Activated CD4-positive, alpha-beta memory T cell treated with anti-CD3 and anti-CD28 coated beads for 36 hours (primary cell): ENCODE measurements at places on chromosomes 11 and 22. TPM values are rescaled to one million over a fixed set of nuclear protein-coding genes. Genes with fewer than 3 reads are reported as not detected.

- H3K4me3 ChIP-seq: no peak overlapping the region
- peaks cover 8% of the 10 kb centered on the region for H3K36me3 ChIP-seq
- peaks cover 3% of the 10 kb centered on the region for H3K4me1 ChIP-seq
- no peak for DNase-seq
- no peaks in the 10 kb centered on the region for H3K27me3 ChIP-seq
These were observed 139.0 kb downstream of the FCHSD2 start for GRCh38 chr11:73003088-73003487.

The APLNR gene
- total RNA-seq: not detected

- DNase-seq: no peak
- no peak overlapping the region for H3K27ac ChIP-seq
- H3K27me3 ChIP-seq: no peaks in the 10 kb centered on the region
These were observed 65.0 kb upstream of the POU2AF1 start for GRCh38 chr11:111444040-111444439.

GRCh38 chr22:30421695-30422480 is 3.7 kb upstream of the MTFP1 start:
- peaks cover 31% of the 10 kb centered on the region for H3K36me3 ChIP-seq
- H3K4me1 ChIP-seq: peaks cover 52% of the 10 kb centered on the region
- no peaks in the 10 kb centered on the region for H3K27me3 ChIP-seq
- peak overlapping the region; percentile 95 for H3K27ac ChIP-seq
- DNase-seq: peak; percentile 43
- peak overlapping the region; percentile 90 for H3K4me3 ChIP-seq

The SYCE3 gene
- total RNA-seq: 1.0 TPM

DNA sequence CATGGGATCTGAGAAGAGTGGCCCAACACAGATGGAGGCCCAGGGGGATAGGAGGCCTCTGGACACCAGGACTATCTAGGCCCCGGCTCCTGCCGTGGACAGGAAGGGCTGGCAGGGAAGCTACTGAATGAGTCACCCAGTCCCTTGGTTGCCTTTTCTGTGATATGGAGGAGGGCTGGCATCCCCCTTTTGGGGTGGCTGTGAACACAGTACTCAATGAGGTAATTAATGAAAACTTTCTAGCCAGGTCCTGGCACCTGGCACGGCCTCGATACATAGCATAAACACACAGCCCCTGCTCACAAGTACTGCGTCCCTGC is 163.2 kb downstream of the CHST1 start:
- H3K4me1 ChIP-seq: no peaks in the 10 kb centered on the region
- no peak overlapping the region for H3K4me3 ChIP-seq
- H3K36me3 ChIP-seq: no peaks in the 10 kb centered on the region
- no peak for DNase-seq
- H3K27me3 ChIP-seq: peaks cover 15% of the 10 kb centered on the region
- H3K27ac ChIP-seq: no peak overlapping the region

DNA sequence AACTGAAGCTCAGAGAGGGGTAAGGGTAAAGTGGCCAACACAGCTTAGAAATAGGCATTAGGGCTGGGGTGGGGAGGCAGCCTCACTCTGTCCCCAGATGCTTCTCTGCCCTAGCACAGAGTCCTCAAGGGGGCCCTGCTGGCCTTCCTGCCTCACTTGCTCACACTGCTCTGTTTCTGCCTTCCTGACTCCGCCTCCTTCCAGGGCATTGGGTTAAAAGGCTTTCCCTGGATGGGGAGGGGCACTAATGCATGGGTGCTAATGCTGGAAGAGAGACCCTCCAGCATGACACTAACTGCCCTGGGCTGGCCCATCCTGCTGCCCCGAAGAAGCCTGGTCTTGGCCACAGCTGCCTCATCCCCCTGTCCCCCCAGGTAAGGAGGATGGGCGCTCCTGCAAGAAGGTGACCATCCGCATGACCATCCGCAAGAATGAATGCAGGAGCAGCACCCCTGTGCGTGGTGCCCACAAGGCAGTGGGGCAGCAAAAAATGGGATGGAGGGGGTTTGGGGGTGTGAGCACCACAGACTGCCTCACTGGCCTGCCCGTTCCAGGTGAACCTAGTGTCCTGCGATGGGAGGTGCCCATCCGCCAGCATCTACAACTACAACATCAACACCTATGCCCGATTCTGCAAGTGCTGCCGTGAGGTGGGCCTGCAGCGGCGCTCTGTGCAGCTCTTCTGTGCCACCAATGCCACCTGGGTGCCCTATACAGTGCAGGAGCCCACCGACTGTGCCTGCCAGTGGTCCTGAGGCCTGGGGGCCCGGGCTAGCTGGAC is 74.0 kb upstream of the MYOD1 start:
- H3K27ac ChIP-seq: no peak overlapping the region
- no peak overlapping the region for H3K4me3 ChIP-seq
- no peaks in the 10 kb centered on the region for H3K4me1 ChIP-seq
- H3K27me3 ChIP-seq: peaks cover 19% of the 10 kb centered on the region
- DNase-seq: no peak

DNA sequence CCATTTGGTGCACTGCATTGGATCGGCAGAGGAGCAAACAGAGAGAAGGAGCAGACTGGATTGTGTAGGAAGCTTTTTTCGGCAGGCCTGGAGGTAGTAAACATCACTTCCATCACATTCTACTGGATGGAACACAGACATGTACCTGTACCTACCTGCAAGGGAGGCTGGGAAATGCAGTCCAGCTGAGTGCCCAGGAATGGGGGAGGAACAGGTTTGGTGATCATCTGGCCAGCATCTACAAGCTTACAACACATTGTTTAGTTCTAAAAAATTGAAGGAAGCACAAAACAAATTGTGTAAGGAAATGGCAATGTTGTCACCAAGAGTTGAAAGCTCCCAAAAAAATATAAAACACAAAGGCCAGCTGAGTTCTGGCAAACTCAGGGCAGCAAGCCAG is 19.1 kb downstream of the SMIM38 start:
- no peaks in the 10 kb centered on the region for H3K4me1 ChIP-seq
- no peak overlapping the region for H3K27ac ChIP-seq
- H3K27me3 ChIP-seq: peaks cover 2% of the 10 kb centered on the region
- no peak overlapping the region for H3K4me3 ChIP-seq
- peaks cover 2% of the 10 kb centered on the region for H3K36me3 ChIP-seq

DNA sequence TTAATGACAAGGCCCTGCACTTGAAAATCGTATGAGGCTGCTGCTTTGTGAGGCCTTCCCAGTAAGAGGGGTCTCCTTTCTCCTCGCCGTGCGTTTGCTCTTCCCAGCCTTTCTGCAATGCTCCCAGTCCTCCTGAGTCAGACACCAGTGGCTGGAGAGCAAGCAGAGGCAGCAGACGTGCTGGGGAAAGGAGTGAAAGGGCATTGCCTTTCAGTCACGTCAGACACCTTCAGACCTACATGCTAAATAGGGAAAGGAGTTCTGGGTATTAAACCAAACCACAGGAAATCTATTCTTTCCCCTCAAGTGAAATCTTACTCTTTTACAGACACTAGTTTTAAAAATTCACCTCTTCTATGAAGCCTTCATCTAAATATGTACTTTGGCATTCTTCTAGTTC is 274.8 kb downstream of the NTM start:
- H3K4me3 ChIP-seq: no peak overlapping the region
- H3K27me3 ChIP-seq: no peaks in the 10 kb centered on the region
- H3K36me3 ChIP-seq: no peaks in the 10 kb centered on the region
- no peaks in the 10 kb centered on the region for H3K4me1 ChIP-seq
- no peak for DNase-seq

- peaks cover 16% of the 10 kb centered on the region for H3K4me1 ChIP-seq
- H3K27ac ChIP-seq: no peak overlapping the region
- H3K27me3 ChIP-seq: no peaks in the 10 kb centered on the region
- DNase-seq: no peak
- H3K4me3 ChIP-seq: no peak overlapping the region
These were observed 5.3 kb downstream of the HARBI1 start for GRCh38 chr11:46611526-46612304.

GRCh38 chr11:44628730-44629700 is 63.6 kb downstream of the CD82 start:
- no peak overlapping the region for H3K27ac ChIP-seq
- H3K4me3 ChIP-seq: no peak overlapping the region
- peaks cover 5% of the 10 kb centered on the region for H3K36me3 ChIP-seq
- peaks cover 11% of the 10 kb centered on the region for H3K4me1 ChIP-seq

DNA sequence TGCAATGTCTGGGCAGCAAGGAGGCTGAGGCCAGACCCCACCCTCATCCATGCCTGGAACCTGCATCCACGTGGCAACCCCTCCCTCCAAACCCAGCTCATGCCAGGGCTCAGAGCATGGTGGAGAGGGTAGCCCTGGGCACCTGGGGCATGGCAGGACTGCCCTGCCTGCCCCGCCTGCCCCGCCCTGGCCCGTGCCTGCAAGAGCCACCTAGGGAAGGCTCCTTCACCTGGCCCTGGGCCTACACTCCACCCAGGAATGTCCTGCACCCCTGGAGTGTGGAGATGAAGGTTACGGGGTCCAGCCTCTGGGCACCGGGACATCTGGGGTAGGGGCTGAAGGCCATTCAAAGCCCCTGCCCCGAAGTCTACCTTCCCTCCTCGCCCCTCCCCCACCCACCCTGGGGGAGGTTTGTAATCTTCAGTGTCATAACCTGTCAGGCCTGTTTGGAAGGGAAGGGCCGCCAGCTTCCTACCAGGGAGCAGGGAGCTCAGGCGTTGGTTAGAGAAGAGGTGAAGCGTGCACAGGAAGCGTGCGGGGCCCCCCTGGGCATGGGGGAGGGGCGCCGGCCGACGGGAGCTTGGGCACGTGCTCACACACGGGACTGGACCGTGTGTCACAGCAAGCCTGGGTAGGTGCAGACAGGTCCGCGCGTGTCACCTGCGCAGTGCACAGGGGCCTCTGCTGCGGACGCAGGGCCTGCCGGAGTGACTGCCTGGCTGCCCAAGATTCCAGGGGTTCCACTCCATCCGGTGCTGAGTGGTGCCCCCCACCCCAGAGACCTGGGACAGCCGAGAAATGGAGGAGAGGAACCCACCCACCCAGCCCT is 30.7 kb upstream of the TH start:
- no peaks in the 10 kb centered on the region for H3K36me3 ChIP-seq
- H3K27me3 ChIP-seq: no peaks in the 10 kb centered on the region
- no peak overlapping the region for H3K4me3 ChIP-seq
- H3K4me1 ChIP-seq: no peaks in the 10 kb centered on the region
- no peak for DNase-seq
- H3K27ac ChIP-seq: no peak overlapping the region

GRCh38 chr11:504053-504993 is 2.7 kb downstream of the RNH1 start:
- DNase-seq: peak; percentile 27
- H3K4me3 ChIP-seq: peak overlapping the region; percentile 97
- no peak overlapping the region for H3K27ac ChIP-seq
- H3K4me1 ChIP-seq: peaks cover 27% of the 10 kb centered on the region
- no peaks in the 10 kb centered on the region for H3K27me3 ChIP-seq

GRCh38 chr11:64337538-64338249 is 2.3 kb upstream of the CCDC88B start:
- peaks cover 23% of the 10 kb centered on the region for H3K36me3 ChIP-seq
- H3K4me3 ChIP-seq: no peak overlapping the region
- no peak for DNase-seq
- H3K4me1 ChIP-seq: peaks cover 45% of the 10 kb centered on the region
- peak overlapping the region; percentile 38 for H3K27ac ChIP-seq

DNA sequence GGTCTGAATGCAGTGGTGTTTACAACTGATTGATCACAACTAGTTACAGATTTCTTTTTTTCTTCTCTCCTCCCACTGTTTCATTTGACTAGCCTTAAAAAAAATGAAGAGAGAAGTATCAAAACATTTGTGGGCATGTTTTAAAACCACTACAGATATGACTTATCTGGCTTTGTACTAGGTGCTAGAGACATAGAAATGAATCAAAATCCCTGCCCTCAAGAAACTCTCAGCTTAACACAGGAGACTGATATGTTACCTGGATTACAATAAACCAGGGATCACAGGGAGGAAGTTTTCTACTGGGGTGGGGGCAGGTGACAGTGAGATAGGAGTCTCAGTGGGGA is 25.2 kb upstream of the CTR9 start:
- no peaks in the 10 kb centered on the region for H3K36me3 ChIP-seq
- H3K27ac ChIP-seq: peak overlapping the region; percentile 69
- peaks cover 7% of the 10 kb centered on the region for H3K27me3 ChIP-seq
- no peak overlapping the region for H3K4me3 ChIP-seq

The CCS gene
- total RNA-seq: 24.2 TPM

The BCO2 gene
- total RNA-seq: 0.73 TPM

- H3K4me3 ChIP-seq: no peak overlapping the region
- H3K4me1 ChIP-seq: no peaks in the 10 kb centered on the region
- H3K27me3 ChIP-seq: no peaks in the 10 kb centered on the region
- no peak overlapping the region for H3K27ac ChIP-seq
These were observed 105.5 kb upstream of the PARVA start for GRCh38 chr11:12271826-12272366.

- peak; percentile 55 for DNase-seq
- peaks cover 39% of the 10 kb centered on the region for H3K36me3 ChIP-seq
- no peak overlapping the region for H3K4me3 ChIP-seq
- H3K4me1 ChIP-seq: peaks cover 19% of the 10 kb centered on the region
- no peaks in the 10 kb centered on the region for H3K27me3 ChIP-seq
These were observed 68.4 kb downstream of the TRAF6 start for GRCh38 chr11:36441610-36442208.

DNA sequence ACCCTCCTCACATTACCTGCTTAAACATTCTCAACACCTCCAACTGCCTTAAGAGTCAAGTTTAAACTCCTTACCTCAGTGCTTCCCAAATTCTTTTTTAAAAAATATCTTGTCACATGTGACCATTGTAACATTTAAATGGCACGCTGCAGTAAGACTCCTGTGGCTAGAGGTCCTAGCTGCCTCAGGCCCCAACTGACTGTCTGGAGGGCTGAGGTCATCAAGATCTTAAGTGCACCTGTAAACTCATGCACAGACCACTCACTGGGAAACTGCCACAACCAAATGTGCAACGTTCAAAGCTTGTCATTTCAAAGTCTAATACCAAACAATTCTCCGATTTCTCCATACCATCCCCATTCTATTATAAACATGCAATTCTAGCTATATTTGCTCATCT is 16.4 kb upstream of the CCDC34 start:
- no peak for DNase-seq
- no peak overlapping the region for H3K27ac ChIP-seq
- no peak overlapping the region for H3K4me3 ChIP-seq
- H3K36me3 ChIP-seq: no peaks in the 10 kb centered on the region

DNA sequence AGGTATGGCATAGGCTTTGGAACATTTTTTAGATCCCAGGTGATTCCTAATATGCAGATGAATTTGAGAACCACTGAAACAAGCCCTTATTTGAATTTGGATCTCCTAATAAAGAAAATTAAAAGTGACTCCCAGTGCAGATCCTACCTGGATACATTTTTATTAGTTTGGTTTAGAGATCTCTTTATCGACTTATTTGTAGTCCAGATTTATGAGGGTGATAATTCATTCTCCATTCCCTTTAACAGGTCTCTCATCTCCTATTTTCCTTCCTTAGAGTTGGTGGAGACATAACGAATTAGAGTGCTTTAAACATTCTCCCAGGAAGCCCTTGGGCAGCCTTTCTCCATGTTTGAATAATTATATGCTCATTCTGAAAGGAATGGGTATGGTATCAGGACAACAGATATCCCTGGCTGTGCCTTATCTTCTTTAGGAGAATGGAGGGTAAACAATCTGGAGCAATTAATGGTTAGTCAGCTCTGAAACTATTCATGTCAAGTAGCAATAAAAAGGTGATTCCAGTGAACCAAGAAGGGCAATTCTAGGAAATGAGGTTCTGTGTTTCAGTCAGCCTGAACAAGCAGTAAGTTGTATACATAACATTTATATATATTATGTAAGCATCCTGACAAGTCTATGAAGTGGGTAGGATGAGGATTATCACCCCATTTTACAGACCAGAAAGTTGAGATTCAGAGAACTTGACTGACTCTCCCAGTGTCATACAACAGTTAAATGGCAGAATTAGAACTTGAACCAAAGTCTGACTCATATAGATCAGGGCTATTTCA is 53.9 kb upstream of the RCE1 start:
- no peaks in the 10 kb centered on the region for H3K36me3 ChIP-seq
- no peak for DNase-seq
- H3K27ac ChIP-seq: no peak overlapping the region
- H3K4me1 ChIP-seq: no peaks in the 10 kb centered on the region
- H3K4me3 ChIP-seq: no peak overlapping the region

The CARD10 gene
- total RNA-seq: 0.12 TPM
